Urinary bladder (tissue), 4 donors: ENCODE measurements at places on chromosomes 12 and 14.

DNA sequence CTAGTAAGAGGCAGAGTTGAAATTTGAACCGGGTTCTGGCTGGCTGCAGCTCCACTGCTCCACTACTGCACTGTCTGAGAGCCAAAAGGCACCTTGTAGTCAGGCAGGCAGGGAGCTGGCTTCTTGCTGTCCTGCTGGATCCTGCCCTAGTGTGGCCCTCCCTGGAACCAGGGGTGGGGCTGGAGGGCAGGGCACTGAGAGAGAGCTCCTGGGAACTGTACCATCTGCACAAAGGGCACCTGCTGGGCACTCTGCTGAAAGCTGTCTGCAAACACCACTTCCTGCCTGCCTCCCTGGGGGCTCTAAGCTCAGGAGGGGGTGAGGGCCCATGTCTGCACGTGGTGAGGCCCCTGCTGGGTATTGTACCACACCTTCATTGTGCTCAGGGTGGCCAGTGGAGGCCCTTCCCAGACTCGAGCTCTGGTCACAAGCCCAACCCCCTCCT, 19.0 kb upstream of the TCL1B start:
- DNase-seq = no peak

DNA sequence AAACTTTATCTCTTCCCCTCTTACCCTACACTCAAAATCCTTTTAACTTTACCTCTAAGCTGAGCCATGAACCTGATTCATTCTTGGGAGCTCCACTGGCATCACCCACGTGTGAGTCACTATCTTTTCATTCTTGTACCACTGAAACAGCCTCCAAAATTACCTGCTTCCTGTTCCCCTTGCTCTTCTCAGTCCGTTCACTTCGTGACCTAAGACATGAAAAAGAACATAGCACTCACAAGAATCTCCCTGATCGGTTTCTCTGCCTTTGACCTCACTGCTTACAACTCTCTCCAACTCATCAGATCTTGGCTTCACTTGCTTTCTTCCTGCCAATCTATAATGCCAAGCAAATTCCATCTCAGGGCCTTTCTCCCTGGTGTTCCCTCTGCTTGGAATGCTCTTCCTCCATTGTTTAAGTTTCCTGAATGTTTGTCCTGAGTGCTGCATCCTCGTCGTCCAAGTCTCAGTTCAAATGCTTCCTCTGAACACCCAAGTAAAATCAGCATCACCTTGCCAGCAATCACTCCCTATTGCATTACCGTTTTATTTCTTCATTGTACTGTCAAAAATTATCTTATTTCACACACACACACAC, 9.2 kb downstream of the GLIPR1 start:
- no peak for DNase-seq

- no peak for DNase-seq
Observed at GRCh38 chr14:76832503-76832988, 6.3 kb downstream of the LRRC74A start.

DNA sequence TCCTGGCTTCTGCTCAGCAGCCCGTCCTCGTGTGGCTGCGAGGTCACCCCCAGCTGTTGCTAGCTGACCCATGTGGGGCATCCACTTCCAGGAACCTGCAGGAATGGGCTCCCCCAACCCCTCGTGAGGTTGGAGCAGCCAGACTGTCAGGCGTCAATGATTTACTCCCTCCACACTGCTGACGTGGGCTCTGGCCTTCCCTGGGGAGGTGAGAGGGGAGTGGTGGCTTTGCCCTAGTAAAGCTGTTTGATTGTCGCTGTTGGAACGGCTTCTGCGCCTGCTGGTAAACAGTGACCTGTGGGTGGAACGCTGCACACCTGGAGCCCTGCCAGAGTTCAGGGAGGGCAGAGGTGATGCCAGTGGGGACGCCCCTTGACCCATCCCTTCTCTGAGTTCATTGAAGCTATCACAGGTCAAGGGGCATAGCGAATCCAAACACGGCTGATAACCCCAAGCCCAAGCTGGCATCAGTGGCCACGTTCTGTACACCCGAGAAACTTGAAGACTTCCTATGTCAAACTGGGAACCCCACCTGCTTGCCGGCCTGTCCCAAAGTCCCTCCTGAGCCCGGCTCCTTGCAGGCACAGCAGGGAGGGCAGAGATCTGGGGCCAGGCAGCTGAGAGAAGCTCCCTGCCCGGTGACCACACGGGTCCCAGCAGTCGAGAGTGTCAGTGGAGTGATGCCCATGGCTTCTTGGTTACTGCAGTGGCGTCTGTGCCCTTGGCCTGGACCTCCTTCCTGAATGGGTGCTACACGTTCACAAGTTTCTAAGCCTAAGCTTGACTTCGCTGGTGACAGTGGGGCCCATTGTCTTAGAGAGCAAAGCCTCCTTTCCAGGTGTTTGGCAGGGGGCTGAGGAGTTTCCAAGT, 2.7 kb downstream of the ASPG start:
- DNase-seq = no peak

GRCh38 chr14:22463763-22464173, 125.3 kb downstream of the DAD1 start:
- no peak for DNase-seq

GRCh38 chr14:96053600-96054381, 14.6 kb downstream of the C14orf132 start:
- no peak for DNase-seq

GRCh38 chr12:52806821-52807543, 6.9 kb downstream of the KRT4 start:
- DNase-seq = no peak

- no peak for DNase-seq
Observed at GRCh38 chr12:1668833-1669543, 21.9 kb upstream of the ADIPOR2 start.
